NCI-H460 (cell line): ENCODE measurements at places on chromosomes 4 and X.

DNA sequence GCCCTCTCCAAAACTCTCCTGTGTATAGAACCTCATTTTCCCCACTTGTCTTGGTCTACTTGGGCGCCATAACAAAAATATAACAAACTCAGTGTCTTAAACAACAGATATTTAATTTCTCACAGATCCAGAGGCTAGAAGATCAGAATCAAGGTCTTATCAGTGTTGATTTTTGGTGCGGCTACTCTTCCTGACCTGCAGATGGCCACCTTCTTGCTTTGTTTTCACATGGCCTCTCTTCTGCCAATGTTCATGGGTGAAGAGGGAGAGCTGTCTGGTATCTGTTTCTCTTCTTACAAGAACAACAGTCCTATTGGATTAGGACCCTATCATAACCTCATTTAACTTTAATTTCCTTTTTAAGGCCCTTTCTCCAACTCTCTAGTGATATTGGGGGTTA, 177.3 kb downstream of the PABPC4L start:
- DNase-seq: peak; percentile 30

GRCh38 chr4:24278693-24279092, 305.7 kb downstream of the DHX15 start:
- no peak for DNase-seq

DNA sequence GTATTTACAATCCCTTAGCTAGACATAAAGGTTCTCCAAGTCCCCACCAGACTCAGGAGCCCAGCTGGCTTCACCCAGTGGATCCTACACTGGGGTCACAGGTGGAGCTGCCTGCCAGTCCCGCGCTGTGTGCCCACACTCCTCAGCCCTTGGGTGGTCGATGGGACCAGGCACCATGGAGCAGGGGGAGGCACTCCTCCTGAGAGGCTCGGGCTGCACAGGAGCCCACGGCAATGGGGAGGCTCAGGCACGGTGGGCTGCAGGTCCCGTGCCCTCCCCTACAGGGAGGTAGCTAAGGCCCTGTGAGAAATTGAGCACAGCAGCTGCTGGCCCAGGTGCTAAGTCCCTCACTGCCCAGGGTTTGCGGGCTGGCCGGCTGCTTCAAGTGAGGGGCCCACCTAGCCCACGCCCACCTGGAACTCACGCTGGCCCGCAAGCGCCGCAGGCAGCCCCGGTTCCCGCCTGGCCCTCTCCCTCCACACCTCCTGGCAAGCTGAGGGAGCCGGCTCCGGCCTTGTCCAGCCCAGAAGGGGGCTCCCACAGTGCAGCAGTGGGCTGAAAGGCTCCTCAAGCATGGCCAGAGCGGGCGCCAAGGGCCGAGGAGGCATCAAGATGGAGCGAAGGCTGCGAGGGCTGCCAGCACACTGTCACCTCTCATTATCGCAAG, 113.9 kb downstream of the PRDM5 start:
- DNase-seq: no peak

GRCh38 chrX:118115953-118116712, 477 bp downstream of the KLHL13 start:
- DNase-seq: peak; percentile 6

- DNase-seq: no peak
These were observed 139.2 kb downstream of the NSUN7 start for GRCh38 chr4:40888933-40889332.

DNA sequence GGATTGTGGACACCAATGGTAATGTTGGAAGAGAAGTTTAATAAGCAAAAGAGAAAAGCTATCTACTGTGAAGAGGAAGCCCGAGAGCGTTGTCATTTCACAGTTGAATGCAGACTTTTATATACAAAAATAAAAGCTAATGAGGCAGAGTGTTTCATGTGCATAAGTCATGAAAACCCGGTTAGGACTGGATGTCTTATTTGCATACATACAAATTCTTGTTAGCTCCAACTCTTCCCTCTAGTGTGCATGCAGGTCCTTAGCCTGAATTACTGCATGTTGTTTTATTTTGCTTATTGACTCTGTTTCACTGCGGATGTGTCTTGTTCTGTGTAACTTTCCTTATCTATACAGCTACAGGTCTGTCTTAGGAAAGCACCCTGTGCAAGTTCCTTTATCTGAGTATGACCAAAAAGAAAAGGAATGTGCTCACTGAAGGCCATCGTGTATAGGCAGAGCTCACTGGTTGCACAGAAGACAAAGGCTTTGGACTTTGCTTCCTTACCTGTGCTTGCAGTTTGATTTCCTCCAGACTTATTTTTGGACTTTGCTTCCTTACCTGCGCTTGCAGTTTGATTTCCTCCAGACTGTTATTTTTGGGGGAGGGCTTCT, 25.1 kb upstream of the UGT2B11 start:
- DNase-seq: no peak

DNA sequence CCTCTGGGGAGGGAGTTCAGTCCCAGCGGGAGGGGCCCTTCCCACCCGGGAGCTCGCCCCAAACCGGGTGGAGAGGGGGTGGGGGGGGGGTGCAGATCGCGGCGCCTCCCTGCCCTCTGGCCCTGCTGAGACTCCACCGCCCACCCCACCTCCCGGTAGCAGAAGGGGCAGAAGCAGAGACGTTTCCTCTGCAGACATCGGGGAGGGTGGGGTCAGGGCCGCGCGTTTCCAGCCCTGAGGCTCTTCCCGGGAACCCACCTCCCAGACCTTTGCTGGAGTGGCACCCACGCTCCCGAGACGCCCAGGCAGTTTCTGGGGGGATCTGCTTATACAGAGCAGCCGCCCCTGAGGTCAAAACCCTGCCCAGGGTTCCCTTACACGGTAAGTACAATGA, 30.2 kb downstream of the CPLX1 start:
- no peak for DNase-seq

DNA sequence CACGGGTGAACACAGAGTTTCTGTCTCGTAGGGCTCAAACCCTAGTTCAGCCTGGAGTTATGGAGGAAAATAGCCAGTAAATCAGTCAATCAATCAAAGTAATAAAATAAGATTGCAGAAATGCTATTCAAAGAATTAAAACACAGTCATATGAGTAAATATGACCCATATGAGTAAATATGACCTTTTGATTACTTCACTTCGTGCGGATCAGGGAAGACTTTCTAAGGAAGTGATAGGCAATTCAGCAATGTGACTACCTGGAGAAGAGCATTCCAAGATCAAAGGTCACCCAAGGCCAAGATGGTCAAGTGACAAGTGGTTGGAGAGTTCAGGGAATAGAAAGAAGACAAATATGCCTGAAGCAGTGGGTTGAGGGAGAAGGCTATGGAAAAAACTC, 722.6 kb downstream of the ADGRL3 start:
- DNase-seq: no peak

DNA sequence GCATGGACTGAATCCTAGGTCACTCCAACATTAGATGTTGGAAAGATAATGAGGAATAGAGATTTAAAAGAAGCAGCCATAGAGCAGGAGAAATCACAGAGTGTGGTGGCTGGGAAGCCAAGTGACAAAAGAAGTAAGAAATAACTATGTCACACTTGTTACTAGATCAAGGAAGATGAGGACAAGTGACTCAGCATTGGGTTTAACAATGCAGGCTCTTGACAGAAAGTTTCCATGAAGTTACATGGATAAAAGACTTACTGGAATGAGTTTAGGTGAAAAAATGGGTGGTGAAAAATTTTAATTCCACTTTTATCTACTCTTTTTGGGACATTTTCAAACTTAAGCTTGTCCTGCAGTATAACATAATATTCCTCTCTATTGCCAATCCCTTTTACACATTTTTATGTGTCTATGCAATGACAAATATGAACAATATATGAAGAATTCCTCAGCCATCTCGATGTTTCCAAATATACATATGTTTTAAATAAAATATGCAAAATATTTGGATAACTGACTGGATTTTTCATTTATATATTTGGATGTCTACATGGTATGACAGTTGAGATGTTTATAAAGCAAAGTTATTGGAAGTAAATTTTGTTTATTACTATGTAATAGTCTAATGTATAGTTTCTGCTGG, 462.6 kb downstream of the IL15 start:
- DNase-seq: no peak

DNA sequence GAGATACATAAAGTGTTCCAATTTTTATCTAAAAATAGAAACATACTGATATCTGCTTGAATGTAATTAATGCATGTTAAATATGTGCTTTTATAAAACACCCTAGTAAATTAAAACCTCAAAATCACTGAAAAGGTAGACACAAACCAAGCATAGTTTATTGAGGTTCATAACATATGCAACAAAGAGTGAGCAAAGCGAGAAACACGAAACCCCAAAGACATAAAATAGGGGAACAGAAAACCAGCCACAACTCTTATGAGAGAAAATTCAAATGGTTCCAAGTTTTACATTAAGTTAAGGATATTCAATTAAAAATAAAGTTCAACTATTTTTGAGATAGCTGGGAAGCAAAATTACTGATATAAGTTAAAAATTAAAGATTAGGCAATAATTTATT, 336.4 kb upstream of the AGA start:
- DNase-seq: no peak

- DNase-seq: no peak
These were observed 4.7 kb downstream of the LIMCH1 start for GRCh38 chr4:41542526-41543275.

GRCh38 chrX:16848541-16848940, 21.6 kb downstream of the RBBP7 start:
- no peak for DNase-seq

GRCh38 chr4:52545099-52546069, 113.7 kb downstream of the USP46 start:
- DNase-seq: peak; percentile 34

GRCh38 chr4:152634110-152634760, 45.6 kb downstream of the TMEM154 start:
- DNase-seq: no peak

DNA sequence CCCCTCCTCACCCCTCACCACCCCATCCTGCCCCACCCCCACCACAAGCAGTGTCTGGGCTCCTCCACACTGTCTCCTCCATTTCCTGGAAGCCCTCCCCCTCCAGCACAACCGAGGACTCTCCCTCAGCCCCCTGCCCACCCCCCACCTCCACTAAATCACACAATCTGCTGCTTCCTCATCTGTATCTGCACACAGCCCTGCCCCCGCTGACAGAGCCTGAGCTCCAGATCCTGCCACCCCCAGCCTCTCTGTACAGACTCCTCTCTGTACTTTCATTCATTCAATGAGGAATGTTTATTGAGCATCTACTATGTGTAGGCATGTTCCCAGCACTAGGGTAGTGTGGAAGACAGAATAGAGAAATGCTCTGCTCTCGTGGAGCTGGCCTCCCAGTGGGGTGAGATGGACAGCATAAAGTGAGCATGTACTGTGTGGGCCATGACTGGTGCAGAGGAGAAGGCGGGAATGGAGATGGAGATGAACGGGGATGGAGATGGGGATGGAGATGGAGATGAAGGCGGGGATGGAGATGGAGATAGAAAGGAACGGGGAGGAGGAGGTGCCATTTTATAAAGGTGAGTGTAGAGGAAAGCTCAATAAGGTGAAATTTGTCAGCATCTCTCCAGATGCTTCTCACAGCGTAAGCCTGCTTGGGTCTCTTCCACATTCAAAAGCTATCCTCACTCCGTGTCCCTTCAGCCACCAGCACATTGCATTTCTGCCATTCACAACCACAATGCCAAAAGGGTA, 2.5 kb upstream of the PPP2R2C start:
- no peak for DNase-seq

- no peak for DNase-seq
These were observed 75.3 kb downstream of the RAPGEF2 start for GRCh38 chr4:159178151-159178546.

- DNase-seq: no peak
These were observed 324.1 kb downstream of the TLL1 start for GRCh38 chr4:166197166-166197565.

- no peak for DNase-seq
These were observed 1.3 kb downstream of the ACE2 start for GRCh38 chrX:15599461-15599860.

DNA sequence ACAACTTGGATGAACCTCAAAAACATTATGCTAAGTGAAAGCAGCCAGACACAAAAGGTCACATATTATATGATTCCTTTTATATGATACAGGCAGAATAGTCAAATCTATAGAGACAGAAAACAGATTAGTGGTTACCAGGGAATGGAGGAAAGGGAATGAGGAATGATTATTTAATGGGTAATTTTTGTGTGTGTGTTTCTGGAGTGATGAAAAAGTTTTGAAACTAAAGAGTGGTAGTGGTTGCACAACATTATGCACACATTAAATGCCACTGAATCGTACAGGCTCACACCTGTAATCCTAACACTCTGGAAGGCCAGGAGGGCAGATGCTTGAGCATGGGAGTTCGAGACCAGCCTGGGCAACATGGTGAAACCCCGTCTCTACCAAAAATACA, 19.6 kb upstream of the SOD3 start:
- no peak for DNase-seq

DNA sequence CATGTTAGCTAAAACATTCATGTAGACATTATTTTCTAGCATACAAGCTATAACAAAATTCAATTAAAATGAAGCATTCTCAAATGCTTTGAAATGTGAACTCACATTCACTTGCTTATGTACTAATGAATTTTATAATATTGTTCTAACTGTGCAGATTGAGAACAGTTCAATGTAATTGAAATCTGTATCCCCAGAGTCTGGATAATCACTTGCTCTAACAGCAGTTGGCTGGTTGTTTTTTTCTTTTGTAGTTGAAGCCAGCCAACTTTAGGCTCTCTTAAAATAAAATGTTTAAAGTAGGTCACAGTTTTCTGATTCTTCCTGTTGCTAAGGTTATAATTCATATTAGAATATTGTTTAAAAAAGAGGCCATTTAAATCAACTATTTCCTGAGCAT, 438.9 kb downstream of the NAF1 start:
- no peak for DNase-seq

GRCh38 chrX:83759872-83760271, 101.1 kb upstream of the CYLC1 start:
- peak; percentile 20 for DNase-seq

DNA sequence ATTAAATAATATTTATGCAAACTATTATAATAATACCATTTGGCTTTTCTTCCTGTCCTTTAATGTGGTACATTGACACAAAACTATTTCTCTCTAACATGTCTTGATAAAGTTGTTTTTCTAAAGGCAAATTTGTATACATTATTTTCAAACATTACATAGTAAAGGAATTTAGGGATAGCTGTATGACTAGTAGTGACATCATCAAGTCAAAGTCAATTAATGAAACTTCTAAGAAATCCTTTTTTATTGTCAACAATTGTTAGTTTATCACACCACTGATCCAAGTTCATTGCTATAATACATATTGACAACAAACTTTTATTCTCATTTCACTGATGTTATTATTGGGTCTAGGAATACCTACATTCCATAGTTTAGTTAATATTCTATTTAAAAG, 68.4 kb downstream of the TBCK start:
- no peak for DNase-seq

DNA sequence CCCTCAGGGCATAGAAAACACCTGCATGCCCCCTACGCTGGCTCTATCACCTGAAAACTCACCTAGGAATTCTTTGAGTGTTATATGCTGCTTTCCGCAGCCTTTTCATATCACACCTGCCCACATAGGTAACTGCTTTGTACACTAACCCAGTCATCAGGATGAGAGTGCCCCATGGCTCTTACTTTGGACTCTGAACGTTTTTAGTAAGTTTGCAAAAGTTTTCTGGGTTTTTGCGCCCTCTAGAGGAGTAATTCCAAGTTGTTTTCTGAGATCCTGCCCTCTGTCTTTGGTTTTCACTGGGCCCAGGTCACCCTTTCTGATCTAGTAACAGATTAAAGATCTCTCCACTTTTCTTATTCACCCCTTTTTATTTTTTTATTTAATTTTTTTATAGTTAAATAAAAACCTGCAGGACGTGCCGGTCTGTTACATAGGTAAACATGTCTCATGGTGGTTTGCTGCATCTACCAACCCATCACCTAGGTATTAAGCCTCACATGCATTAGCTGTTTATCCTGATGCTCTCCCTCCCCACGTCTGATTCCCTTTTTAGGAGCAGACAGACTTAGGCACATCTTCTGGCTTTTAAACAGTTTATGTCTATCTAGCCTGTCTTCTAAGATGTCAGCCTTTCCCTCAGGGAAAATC, 139.2 kb downstream of the NWD2 start:
- DNase-seq: peak; percentile 53
